ENCODE measurements at places on chromosomes 1 and 21.

DNA sequence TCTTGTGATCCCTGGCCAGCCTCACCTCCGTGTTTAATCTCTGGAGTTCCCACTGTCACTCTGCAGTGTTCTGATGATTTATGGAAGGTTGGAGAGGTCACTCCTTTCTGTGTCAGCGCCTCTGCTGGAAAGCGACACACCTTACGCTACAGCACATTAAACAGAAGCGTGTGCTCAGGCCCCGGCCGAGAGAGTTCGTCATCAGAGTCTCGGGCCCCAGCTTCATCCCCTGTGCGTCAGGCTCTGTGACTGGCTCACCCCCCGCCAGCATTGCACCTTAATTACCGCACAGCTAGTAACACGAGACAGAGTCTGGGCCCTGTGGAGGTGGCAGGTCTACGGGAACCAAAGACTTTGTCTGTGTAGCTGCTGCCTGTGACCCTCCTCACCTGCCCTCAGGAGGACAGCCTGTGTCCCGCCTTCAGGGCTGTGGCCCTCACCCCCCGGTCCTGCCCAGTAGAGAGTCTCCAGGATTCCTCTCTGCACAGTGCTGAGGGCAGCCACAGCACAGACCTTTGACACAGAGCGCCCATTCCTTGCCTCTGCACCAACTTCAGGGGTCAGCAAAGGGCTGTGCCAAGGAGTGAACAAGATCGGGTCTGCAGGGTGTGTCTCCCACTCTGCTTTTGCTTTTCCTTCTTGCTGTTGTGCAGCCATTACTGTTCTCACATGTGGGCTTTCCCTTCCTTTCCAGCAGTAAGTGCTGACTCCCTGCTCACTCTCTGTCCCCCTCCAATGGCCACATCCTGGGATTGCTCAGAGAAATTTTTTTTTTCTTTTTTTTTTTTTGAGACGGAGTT, 157.6 kb downstream of the PGBD5 start:
- peak; percentile 64 for DNase-seq

DNA sequence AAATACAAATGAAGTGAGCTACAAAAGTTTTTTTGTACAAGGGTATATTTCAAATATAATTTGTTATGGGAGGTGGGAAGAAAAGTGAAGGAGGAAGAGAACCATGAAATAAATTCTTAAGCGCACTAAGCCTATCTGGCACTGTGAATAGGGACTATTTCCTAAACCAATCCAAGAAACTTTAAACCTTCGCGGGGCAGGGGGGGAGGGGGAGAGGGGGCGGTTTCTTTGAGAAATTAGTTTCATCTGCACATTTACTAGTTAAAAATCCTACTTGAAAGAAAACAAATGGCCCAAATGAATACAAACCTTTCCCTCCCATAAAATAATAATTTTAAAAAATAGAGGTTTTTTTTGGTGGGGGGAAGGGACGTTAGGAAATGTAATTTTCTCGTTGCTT, 364 bp downstream of the GOLPH3L start:
- DNase-seq: no peak

- DNase-seq: no peak
Observed at GRCh38 chr1:224650290-224650689, 34.2 kb downstream of the CNIH3 start.

- no peak for DNase-seq
Observed at GRCh38 chr1:214859647-214860046, 222.9 kb upstream of the KCNK2 start.
